ENCODE measurements at places on chromosomes 16 and 17. TPM values are rescaled to one million over a fixed set of nuclear protein-coding genes. Genes with fewer than 3 reads are reported as not detected.

Gene SLC6A2
- total RNA-seq = 0.05 TPM

Gene CD300LG
- total RNA-seq = not detected

Gene TUBB3
- 233 TPM for total RNA-seq

Gene SMPD3
- 0.09 TPM for total RNA-seq

Gene OGFOD3
- 22.9 TPM for total RNA-seq

Data from A549 treated with CpdA at 1 μM for 4 hours (cell line).